ENCODE measurements at places on chromosomes 12 and 14.

DNA sequence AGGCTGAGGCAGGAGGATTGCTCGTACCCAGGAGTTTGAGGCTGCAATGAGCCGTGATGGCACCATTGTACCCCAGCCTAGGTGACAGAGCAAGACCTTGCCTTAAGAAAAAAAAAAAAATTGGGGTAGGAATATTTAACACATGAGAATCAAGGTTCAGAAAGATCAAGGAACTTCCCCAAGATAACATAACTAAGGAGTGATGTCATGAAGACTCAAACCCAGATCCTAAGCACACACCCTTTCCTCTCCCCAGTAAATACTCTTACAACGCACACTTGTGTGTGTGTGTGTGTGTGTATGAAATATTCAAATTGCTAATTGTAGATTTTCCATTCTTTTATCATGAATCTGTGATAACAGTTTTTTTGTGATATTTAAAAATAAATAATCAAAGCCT is 90.6 kb upstream of the NUDT4 start:
- DNase-seq: peak; percentile 44

DNA sequence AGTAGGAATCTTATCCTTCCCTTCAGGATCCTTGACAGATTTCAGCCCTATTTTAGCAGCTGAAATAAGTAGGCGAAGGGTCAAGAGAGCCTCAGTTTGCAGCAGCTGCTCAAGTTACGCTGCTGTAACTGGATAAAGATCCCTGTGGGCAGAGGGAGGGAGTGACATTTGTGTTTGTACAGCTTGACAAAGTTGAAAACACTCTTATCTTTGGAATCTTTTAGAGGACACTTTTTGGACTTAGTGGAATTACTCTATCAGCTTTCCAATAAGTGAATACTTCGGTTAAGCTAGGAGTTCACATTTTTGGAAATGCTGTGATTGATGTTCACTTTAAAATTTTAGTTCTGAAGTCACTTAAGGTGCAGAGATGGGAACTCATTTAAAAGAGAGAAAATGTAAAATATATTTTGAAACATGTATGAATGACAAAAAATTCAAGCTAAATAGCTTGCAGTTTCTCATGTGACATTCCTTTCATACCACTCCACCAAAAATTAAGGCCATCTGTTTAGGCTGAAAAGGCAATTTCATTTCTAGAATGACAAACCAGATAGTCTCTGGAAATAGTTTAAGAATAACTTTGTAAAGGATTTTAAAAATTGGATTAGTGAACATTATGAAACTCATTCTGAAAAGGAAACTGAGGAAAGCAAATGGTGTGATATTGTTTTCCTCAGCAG is 55.2 kb downstream of the SLC38A4 start:
- peak; percentile 60 for DNase-seq

GRCh38 chr12:102480406-102480805 is at the start of gene IGF1:
Gene IGF1, minus strand, starts transcription at chr12:102480563. Its CDS starts 182 bp downstream, at chr12:102480381.
- DNase-seq: no peak

DNA sequence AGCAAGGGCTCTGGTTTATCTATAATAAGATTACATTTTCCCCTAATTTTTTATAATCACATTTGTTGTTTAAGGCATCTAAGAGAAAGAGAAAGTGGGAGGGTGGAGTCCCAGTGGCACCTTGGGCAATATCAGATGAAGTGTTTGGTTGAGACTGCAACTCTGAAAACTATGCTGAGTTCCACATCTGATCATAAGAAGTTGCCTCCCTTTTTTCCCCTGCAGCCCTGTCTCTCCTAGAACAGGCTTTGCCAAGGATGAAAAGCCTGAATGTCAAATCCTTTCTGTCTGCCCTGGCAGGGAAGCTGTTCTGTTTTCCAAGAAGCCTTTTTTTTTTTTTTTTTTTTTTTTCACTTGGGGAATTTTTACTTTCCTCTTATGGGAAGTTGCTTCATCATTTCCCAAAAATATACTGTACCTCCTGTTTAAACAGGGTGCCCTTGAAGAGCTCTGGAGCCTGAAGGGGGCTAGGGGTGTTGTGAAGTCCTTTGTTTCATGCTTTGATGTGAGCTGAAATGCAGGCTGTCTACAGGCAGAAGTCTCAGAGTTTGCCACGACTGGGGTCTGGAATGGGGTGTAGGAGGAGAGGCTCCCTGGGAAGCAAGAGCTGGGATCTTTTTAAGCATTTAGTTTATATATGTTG is 71.3 kb downstream of the SUSD6 start:
- no peak for DNase-seq

- DNase-seq: no peak
Observed at GRCh38 chr12:124404162-124404784, 109.4 kb downstream of the RFLNA start.

DNA sequence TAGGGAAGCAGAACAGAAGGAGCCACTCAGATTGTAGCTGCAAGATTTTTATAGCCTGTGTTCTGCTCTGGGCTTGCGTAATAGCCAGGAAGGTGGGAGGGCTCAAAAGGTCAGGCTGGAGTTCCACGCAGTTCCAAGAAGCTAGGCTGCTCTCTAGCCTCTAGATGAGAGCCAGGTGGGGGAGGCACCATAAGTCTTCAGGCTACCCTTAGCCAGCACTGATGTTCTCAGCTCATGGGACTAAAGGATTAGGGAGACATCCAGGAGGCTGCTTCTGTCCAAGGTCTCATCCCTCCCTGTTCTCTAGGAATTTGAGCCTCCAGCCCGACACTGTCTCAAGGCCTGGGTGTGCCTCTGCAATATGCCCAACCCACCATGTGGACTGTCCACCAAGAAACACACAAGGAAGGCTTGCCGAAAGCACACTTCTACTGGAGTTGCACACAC is 1.7 kb downstream of the LMBR1L start:
- DNase-seq: peak; percentile 65

- peak; percentile 42 for DNase-seq
Observed at GRCh38 chr14:99039331-99040041, 232.5 kb downstream of the BCL11B start.

DNA sequence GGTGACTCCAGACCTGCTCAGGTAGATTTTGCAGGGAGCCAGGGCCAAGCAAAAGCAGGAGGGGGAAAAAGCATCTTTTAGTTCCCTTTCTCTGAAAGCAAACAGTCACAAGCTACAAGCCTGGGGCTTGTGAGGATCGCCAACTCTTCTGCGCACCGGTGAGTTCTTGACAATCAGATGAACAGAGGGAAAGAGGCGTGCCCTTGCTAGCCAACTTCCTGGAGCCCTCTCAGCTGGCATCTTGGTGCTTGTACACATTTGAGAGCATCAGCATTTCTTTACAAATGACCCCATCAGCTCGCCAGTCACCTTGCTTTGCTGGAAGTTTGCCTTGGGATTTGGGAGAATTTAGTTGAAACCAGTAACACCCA is 55.5 kb downstream of the ZNF664 start:
- no peak for DNase-seq

DNA sequence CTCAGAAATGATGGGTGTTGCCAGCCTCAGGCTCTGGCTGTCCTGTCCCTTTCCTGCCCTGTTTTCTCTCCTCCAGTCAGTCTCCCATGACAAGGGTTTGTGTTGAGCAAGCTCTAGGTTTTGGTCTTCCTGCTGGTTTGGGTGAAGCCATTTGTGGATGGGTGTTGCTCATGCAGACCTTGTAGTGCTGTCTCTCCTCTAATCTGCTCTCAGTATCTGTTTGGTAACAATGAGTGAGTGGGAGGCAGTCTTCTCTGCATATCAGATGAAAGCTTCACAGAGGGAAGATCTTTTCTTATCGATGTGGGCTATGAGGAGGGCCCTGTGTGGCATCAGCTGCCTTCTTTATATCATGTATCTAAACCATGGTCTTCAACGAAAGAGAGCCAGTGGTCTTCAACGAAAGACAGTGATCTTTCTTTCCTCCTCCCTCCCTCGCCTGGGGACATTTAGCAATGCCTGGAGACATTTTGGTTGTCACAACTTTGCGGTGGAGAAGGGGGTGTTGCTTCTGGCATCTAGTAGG is 3.6 kb downstream of the CMA1 start:
- DNase-seq: no peak

DNA sequence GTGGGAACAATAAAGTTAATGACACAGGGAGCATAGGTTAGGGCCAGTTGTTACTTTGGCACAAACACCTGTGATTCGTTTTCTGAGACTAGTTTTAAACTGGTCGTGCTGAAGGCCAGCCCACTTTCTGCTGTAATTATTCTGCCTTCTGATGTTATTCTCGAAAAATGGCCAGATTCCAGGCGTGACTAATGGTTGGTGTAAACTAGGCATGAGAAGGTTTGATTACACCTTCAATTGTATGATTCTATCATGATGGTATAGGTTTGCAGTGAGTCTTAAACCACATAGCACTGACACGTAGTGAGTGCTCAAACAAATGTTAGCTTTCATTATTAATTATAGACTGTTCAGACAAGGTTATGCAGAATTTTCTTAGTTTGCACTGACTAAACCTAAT is 39.0 kb downstream of the CKB start:
- no peak for DNase-seq

DNA sequence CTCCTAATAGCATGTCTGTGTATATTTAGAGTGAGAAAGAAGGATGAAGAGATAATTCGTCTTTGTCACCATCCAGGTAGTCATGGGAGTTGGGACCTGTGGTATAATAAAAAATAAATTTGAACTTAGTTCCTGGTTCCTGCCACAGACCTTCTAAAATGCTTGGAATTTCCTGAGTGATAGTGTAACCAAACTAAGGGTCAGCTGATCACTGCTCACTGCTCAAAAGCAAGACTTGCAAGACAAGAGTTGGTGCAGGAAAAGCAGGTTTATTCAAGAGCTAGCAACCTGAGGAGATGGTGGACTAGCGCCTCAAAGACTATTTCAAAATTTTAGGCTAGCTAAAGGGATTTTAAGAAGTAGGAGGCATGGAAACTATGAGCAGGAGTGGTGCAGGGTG is 19.1 kb downstream of the ANG start:
- DNase-seq: no peak

GRCh38 chr14:63535918-63536317 is 7.3 kb downstream of the PPP2R5E start:
- DNase-seq: no peak

GRCh38 chr12:44521702-44522101 is 354.4 kb downstream of the NELL2 start:
- no peak for DNase-seq

- DNase-seq: no peak
Observed at GRCh38 chr14:61064210-61064609, 83.2 kb downstream of the SLC38A6 start.

GRCh38 chr14:91036741-91037469 is 23.5 kb downstream of the RPS6KA5 start:
- DNase-seq: no peak

- no peak for DNase-seq
Observed at GRCh38 chr14:33943096-33943883, 7.6 kb downstream of the EGLN3 start.

DNA sequence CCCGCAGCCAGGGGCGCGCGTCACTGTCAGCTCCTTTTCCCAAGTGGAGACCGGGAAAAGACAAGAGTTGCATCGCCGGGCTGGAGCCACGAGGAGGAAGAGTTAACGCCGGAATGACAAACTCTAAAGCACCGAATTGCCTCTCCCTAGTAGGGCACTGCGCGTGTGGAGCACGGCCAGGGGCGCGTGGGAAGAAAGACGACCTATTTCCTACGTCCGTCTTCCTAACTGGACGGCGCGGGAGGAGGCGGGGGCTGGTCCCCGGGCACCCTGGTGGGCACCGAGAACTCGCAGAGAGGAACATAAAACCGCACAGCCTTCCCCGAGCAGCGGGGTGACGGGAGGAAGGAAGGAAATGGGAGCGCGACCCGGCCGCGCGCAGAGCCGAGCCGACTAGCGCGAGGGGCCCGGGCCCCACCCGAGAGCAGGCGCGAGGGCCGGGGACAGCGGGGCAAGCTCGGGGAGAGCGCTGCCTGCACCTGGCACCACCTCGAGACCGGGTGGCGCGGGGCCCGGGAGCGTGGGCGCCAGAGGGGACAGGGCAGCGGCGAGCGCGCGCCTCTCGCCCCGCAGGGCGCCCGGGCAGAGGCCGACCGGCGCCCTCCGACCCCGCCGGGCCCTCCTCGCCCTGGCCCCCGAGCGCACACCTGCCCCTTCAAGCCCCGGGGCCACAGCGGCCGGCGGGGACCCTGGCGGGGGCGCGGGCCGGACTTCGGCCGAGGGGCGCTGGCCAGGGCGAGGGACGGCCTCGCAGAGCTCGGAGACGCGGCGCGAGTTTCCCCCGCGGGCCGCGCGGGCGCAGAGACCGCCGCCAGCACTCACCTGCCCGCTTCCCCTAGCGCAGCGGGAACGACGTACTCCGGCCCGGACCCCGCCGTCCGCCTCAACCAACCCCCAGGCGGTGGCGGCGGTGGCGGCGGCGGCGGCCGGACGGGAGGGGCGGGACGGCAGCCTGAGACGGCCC is at the start of gene SETD3:
TSS of gene SETD3 (minus strand) at position 954 of the 964 bp plus-strand sequence. CDS start 15,054 bp downstream, outside the sequence.
- peak; percentile 71 for DNase-seq

DNA sequence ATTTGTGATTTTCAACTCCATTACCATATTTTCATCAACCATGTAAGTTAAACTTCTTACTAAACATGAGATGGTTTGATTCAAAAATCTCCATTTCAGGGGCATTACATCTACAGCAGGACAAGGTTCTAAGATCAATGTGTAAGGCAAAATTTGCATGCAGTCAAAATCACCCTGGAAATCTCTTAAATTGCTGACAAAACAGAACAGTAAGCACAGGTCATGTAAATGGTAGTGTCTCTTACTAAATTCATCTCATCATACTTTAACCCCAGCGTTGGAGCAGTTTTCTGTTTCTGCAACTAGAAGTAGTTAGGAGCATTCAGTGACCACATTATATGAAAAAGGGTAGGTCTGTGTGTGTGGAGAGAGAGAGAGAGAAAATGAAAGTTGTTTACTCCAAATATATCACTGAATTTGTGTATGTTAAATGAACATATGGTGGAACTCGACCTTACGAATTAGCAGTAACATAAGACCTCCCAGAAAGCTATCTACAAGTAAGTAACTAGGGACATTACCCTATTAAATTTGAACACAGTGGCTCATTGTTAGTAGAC is 227.5 kb downstream of the SSPN start:
- DNase-seq: no peak

GRCh38 chr12:116266631-116267349 is 10.7 kb downstream of the MED13L start:
- DNase-seq: no peak

DNA sequence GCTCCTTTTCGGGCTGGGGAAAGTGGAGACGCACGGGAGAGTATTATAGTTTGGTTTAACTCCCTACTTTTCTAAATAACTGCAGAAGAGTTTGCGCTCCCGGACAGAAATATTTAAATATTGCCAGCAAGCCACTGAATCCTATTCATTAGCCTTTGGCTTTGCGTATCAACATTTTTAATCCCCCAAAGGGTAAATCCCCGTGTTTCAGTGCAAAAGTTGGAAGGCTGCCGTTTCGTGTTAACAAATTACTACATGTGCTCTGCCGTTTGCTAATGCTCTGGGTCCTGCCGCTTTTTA is 372 bp upstream of the DPF3 start:
- no peak for DNase-seq

GRCh38 chr12:105814283-105814682 is 324.5 kb downstream of the NUAK1 start:
- no peak for DNase-seq
